ENCODE measurements at places on chromosomes 3 and 15.

GRCh38 chr15:62927196-62927595 lies 115.4 kb upstream of the TPM1 start:
- DNase-seq = no peak

GRCh38 chr3:111735243-111735758 lies 123.8 kb upstream of the PHLDB2 start:
- DNase-seq = no peak

GRCh38 chr15:29571792-29572431 lies 250.4 kb downstream of the TJP1 start:
- no peak for DNase-seq

DNA sequence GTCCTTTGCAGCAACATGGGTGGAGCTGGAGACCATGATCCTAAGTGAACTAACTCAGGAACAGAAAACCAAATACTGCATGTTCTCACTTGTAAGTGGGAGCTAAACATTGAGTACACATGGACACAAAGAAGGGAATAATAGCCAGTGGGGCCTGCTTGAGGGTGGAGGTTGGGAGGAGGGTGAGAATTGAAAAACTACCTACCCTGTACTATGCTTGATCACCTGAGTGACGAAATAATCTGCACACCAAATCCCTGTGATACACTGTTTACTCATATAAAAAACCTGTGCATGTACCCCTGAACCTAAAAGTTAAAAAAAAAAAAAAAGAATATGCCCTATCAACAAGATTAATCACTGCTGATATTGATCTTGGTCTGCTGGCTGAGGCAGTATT lies 58.7 kb upstream of the ADAMTSL3 start:
- no peak for DNase-seq

GRCh38 chr3:128823631-128824030 lies 55.8 kb upstream of the ACAD9 start:
- no peak for DNase-seq

Measured in aorta (tissue), 5 donors.